Muscle of back (tissue), 13 donors: ENCODE measurements at places on chromosomes 16 and 17. TPM values are rescaled to one million over a fixed set of nuclear protein-coding genes. Genes with fewer than 3 reads are reported as not detected.

The ITGA2B gene
- polyA plus RNA-seq = 1.8 TPM

The CLEC18B gene
- 2.5 TPM for polyA plus RNA-seq

The NOTUM gene
- polyA plus RNA-seq = 3.2 TPM

DNA sequence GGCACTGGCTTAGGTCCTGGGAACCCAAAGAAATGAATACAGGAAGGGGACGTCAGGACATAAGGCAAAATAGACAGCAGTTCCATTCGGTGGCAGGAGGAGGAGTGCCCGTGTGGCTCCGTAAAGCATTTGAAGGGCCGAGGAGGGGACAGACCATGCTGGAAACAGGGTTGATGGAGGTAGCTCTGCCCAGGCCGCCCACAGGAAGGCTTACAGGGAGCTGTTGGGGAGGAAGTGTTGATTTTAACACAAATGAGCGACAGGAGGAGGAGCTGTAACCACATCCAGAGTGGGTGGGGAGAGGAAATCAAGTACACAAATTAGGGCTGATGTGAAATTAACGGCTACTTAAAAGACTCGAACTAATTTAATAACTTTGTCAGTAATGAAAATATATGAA, 54.6 kb downstream of the RBFOX3 start:
- DNase-seq = no peak
